ENCODE measurements at places on chromosomes 12 and 14.

DNA sequence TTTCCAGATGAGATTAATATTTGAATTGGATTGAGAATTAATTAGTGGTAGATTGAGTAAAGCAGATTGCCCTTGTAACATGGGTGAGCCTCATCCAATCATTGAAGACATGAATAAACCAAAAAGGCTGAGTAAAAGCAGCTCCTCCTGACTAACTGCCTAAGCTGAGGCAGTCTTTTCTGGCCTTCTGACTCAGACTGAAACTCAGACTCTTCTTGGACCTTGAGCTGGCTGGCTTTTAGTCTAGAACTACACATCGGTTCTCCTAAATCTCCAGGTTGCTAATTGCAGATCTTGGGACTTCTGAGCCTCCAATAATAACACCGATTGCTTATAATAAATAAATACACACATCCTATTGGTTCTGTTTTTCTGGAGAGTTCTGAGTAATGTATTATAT lies 24.0 kb downstream of the FKBP11 start:
- no peak for DNase-seq

- DNase-seq, result no peak
These were observed 8.9 kb upstream of the MSRB3 start for GRCh38 chr12:65269603-65270002.

GRCh38 chr14:23070262-23071129 lies 13.2 kb upstream of the CDH24 start:
- DNase-seq, result peak; percentile 33

DNA sequence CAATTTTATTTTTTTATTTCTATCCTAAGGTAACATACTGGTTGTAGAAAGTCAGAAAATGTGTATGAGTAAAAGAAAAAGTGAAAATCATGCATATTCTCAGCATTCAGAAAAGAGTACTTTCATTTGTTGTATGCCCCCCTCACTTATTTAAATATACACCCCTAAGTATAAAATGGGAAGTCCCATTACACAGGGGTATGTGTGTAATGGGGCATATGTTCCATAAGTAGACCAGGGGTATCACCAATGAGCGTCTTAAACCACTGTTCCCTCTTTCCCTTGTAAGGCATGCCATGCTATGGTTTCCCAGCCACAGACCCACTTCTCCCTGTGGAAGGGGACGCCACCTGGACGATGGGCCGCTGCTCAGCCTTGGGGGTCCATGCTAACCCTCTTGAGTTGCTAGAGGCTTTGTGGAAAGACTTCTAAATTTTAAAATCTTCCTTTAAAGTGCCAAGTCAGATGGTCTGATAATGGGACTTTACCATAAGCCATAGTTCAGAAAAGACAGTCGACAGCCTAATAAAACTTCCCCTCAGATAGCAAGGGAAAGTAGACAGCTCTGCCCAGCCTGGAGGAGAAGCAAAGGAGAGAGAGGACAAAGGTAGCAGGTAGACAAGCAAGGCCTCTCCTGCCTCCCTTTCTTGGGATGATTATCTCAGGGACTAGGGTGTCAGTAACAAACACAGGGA lies 118.2 kb downstream of the ZFP36L1 start:
- no peak for DNase-seq

- no peak for DNase-seq
These were observed 232.3 kb downstream of the MED13L start for GRCh38 chr12:116045150-116045549.

Data from brain (organoid and tissue), 16 donors.